ENCODE measurements at places on chromosomes 12 and 14.

GRCh38 chr12:5982106-5982505, 37.0 kb upstream of the ANO2 start:
- no peak for DNase-seq

DNA sequence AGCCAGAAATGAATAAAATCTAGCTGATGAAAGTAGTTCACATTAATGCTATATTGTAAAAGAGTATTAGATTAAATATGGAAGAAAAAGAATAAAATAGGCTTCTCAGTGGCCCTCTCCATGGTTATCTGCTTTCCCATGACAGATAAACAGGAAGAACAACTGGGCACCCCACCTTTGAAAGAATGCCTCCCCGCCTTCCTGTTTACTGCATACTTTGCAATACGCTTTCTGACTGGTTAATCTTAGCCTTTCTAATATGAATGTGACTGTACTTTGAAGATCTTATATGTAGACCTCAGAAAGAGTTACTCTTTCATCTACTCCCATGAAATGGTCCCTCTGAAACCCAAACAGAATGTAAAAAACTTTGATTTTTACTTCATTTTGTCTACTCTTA, 34.1 kb upstream of the DAAM1 start:
- no peak for DNase-seq

DNA sequence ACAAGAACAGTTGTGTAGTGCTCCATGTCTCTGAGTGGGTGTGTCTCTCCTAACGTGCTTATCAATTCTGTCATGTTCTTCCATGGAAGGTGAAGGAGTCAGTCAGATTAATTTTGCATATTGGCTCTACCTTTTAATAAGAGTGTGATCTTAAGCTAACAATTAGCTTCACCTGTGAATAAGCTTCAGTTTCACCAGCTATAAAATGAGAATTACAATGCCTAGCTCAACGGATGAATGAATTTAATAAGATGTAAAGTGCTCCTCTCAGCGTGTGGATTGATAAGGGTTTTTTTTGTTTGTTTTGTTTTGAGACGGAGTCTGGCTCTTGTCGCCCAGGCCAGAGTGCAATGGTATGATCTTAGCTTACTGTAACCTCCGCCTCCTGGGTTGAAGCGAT, 32.7 kb downstream of the CCDC175 start:
- DNase-seq, result no peak

GRCh38 chr12:83317595-83317994, 630.9 kb downstream of the TMTC2 start:
- DNase-seq, result no peak

- no peak for DNase-seq
Measured at GRCh38 chr12:9122091-9122609, 6.4 kb upstream of the A2M start.

GRCh38 chr14:61472801-61473376, 151.5 kb downstream of the PRKCH start:
- DNase-seq, result peak; percentile 40

- no peak for DNase-seq
Measured at GRCh38 chr14:75147423-75148071, 20.7 kb upstream of the NEK9 start.

DNA sequence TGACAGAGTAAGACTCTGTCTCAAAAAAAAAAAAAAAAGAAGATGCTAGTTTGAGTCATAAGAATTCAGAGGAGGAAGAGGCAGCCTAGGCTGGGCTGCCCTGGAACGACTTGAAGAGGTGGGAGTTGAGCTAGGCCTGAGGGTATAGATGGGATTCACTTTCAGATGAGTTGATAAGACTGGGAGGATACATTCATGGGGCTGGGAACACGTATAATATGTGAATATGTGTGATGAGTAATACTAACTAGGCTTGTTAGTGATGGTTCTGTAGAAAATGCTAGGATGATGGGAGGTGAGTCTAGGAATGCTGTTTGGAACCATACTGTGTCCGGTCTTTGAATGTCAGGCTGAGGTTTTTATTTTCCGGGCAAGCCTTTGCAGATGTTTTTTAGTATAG, 9.0 kb downstream of the PLEKHA5 start:
- DNase-seq, result no peak

GRCh38 chr14:35949920-35950513, 123.9 kb downstream of the BRMS1L start:
- DNase-seq, result no peak

DNA sequence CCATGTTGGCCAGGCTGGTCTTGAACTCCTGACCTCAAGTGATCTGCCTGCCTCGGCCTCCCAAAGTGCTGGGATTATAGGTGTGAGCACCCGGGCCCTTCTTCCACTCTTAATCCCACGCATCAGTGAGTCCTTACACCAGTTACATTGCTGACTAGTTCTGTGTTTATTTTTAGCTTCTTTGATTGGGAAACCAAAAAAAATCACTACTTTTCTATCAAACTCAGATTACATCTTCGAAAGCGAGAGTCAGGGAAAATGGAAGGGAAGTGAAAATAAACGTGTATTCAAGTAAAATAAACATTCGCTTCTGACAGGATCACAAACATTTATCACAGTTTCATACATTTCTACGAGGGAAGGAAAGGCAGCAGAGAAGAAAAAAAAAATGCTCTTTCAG, 32.2 kb downstream of the FGD6 start:
- no peak for DNase-seq

GRCh38 chr12:47066278-47067025, 13.0 kb upstream of the PCED1B start:
- DNase-seq, result no peak

- DNase-seq, result no peak
Measured at GRCh38 chr14:103517721-103518421, 4.8 kb downstream of the CKB start.

- no peak for DNase-seq
Measured at GRCh38 chr12:10111451-10111850, 12.7 kb upstream of the CLEC1A start.

DNA sequence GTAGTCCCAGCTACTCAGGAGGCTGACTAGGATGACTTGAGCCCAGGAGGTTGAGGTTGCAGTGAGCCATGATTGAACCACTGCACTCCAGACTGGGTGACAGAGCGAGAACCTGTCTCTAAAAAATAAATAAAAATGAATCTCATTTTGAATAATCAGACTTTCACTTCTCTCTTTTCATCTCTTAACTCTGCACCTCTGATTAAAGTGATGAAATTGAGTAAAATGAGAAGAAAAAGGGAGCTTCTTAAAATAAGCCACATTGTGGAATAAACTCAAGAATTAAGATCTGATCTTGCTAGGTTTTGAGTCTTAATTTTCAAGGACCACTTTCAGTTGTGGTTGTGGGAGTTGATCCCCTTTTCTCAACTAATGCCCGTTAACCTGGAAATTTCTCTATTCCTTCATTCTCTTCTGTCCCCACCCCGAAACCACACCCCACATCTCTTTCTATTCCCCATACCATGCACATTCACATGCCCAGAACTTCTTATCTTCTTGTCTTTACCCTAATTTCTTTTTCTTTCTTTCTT, 70.9 kb upstream of the ETV6 start:
- no peak for DNase-seq

- DNase-seq, result no peak
Measured at GRCh38 chr12:23006413-23006812, 381.4 kb downstream of the ETNK1 start.

DNA sequence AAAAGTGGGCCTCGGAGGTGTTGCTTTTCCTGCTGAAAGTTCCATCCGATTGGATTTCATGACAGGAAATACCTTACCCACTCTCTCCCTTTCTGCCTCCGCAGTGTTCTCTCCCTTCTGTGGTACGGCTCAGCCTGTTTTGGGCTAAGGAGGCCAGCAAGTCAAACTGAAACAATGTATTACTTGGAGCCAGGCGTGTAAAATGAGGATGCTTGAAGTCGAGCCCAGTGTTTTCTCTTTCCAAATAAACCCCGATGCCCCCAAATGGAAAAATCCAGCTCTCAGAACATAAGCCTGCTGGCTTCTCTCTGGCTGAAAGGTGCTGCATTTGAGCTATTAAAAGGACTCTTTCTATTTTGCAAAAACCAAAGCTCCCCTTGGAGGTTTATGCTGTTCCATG, 124.7 kb downstream of the ZNF664 start:
- DNase-seq, result no peak

DNA sequence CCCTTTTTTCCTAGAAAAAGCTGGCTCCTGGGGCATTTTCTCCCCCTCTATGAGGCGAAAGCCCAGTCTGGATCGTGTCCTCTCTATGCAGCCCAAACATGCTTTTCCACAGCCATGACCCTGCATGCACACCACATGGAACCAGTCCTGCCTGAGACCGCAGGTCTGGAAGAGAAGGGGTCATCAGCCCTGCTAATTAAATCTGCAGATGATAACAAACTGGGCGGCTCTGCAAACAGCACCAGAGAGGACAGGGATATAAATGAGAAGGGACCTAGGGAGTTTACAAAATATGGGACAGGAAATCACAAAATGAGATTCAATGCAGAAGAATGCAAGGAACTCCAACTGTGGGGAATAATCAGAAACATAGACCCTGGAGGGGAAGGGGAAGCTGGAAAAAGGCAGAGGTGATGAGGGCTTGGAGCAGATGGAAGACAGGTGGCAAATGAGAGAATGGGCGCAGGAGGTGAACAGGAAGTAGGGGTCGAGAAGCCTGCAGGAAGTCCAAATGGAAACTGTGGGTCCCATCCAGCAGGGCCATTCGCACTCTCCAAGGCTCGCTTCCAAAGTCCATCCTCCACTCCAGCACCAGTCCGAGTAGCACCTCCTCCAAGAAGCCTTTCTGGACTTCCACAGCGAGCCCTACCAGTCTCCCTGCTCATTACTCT, 76.3 kb downstream of the ANO2 start:
- no peak for DNase-seq

DNA sequence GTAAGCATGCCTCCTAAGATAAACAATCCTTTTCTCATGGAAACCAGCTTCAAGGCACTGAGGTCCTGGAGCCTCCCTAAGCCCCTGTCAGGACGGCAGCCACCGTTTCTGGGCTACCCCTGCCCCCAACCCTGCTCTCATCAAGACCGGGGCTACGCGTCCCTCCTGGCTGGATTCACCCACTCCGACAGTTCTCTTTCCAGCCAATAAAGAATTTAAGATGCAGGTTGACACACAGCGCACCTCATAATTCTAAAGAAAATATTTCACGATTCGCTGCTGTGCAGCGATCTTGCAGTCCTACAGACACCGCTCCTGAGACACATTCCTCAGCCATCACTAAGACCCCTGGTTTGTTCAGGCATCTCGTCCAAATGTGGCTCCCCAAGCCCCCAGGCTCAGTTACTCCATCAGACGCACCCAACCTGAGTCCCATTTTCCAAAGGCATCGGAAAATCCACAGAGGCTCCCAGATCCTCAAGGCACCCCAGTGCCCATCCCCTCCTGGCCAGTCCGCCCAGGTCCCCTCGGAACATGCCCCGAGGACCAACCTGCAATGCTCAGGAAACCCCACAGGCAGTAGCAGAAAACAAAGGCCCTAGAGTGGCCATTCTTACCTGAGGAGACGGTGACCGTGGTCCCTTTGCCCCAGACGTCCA, 336.3 kb downstream of the TMEM121 start:
- no peak for DNase-seq

- DNase-seq, result no peak
Measured at GRCh38 chr14:101620821-101621785, 59.8 kb downstream of the DIO3 start.

DNA sequence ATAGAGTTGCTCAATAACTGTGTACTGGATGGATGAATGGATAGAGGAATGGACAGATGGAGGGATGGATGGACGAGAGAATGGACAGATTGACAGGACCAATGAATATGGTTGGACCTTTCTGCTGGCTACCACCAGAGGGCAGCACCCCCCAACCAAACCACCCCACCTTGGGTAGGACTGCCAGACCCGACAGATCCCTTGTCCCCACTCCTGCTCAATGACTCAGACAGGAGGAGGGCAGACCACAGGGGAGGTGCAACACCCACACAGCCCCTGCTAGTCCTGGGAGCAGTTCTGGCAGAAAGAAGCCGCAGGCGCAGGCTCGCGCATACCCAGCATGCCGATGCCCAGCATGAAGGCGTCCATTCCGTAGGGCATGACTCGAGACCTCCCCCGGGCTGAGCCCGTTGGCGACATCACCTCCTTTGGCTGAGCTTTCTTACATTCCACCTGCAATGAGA, 12.4 kb downstream of the MSI1 start:
- peak; percentile 53 for DNase-seq

DNA sequence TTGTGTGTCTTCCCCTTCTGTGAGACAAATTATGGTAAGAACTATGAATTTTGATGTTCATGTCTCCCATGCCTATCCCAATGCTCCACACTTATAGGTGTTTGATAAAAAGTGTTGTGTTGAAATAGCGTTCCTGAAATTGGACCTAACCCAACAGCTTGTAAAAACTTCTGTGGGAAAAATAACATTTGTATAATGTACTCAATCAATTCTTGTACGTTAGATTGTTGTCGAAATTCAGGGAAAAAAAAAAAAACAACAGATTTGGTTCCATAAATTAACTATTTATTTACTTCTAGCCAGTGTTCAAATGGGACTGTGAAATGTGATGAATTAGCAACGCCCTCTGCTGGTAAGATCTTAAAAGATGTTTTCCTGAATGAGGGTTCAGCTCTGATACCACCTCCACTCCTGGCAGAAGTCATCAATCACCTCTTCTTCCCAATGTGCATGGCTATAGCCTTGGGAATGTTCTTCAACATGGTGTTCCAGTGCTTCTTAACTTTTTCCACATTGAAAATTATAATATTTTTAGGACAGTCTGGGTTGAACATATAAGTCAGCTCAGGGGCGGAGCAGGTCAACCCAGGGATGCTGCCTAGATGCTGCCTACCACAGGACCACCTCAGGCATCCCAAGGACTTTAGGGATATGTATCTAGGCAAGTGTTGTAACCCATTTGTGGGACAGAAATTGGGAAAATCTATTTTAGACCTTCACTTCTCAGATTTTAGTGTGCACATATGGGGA, 170.6 kb downstream of the OTOGL start:
- DNase-seq, result no peak

DNA sequence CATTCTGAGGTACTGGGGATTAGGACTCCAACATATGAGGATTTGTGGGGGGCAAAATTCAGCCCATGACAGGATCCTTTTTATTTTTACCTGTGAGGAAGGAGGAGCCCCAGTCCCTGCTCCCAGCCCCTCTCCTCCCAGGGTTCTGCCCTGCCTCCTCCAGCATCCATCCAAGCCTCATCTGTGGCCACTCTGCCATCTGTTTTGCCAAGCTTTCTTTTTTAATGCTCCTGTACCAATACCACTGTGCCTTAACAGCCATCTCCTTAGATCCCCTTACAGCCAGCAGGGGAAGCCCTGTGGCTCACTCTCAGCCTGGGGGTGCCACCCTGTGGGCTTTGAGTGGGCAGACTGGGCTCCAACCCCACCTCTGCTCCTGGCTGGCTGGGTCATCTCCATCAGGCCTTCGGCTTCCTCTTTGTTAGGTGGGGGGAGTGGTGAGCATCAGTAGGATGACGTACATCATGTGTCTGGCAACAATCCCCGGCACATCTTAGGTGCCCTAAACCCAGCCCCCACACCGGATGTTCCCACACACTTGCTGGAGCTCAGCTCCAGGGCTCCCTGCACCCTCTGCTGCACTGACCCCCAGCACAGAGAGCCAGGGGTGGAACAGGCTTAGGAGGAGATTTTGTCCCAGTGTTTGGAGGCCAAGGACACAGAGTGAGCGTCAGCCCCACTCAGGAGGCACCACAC, 40.2 kb downstream of the CYP46A1 start:
- DNase-seq, result no peak

All from stimulated activated CD8-positive, alpha-beta memory T cell treated with anti-CD3 and anti-CD28 coated beads, Interleukin-2, amount 100 ng/mL, for 1 hour (primary cell).